Omental fat pad (tissue), 4 donors: ENCODE measurements at places on chromosomes 13 and 19. TPM values are rescaled to one million over a fixed set of nuclear protein-coding genes. Genes with fewer than 3 reads are reported as not detected.

Gene ALKBH7
- 39.3 TPM for total RNA-seq

Gene FLT3
- total RNA-seq, result 1.1 TPM

Gene RASIP1
- 43.1 TPM for total RNA-seq

Gene SIGLEC7
- total RNA-seq, result 10.7 TPM

Gene GJB6
- total RNA-seq, result not detected

Gene CDX2
- total RNA-seq, result not detected

Gene TMEM205
- 175 TPM for total RNA-seq

Gene CGB7
- total RNA-seq, result not detected
